ENCODE measurements at places on chromosomes 12 and 14.

- no peak for DNase-seq
Measured at GRCh38 chr12:11785712-11786111, 136.2 kb downstream of the ETV6 start.

DNA sequence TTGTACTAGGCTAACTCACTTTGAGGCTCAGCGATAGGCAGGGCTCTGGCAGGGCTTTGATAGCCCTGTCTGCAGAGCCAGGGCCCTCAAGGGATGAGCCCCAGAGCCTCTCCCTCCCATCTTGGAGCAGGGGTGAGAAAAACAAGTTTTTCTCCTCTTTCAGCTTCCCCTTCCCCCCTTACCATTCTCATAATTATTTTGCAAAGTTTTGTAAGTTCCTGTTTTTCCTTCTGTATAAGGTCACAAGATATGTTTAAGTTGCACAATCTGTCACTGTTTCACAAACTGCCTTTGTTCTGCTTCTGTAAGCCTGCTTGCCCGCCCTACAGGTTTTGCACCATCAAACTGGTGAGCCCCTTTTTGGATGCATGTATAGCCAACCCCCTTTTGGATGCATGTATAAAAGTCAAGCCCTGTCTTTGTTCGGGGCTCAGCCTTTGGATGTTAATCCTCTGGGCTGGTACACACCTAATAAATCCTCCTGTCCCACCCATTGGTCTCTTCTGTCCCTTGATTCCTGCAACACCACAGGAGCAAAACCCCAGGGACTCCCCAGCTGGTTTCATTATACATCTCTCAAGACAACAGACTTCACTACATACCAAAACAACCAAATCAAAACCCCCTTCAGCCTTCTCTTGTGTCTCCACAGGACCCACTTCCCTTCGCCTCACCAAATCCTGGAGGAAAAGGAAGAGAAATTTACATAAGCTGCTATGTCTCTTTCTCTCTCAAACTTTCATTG, 52.5 kb upstream of the RESF1 start:
- peak; percentile 85 for DNase-seq

- no peak for DNase-seq
Measured at GRCh38 chr14:47541662-47542061, 133.7 kb downstream of the MDGA2 start.

DNA sequence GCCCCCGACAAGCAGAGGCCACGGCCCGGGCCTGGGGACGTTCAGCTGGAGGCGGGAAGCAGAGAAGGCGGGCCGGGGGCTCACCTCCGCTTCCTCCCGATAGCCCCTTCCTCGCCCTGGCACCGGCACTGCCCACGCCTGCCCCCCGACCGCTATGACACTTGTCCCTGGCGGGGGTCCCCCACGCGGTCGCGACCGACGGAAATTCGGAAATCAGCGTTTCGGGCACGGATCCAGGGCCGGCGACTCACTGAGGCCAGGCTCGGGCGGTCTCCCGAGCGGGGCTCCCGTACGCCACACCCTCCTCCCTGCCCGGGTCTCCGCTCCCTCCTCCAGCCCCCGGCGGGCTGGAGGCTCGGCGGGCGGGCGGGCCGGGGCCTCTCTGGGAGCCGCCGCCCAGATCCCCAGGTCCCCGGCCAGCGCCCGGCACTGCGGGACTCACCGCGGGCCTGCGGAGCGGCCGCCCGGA, 581 bp downstream of the PITPNM2 start:
- peak; percentile 31 for DNase-seq

DNA sequence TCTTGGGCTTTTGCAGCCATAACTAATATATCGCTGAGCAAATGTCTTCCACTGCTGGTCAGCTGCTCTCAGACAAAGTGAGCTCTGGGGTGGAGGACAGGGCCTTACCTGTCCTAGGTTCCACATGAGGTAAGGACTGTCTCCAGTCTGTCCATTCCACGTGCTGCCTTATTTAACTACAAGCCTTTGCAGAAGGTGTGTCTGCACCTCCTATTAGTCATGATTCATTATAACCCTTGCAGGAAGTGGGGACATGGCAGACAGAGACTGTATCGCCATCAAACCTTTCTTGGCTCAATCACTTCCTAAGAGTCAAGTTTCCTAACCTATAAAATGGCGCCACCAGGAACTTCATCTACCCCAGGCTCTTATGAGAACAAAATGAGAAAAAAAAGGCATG, 46.9 kb downstream of the SLC25A47 start:
- DNase-seq = no peak

DNA sequence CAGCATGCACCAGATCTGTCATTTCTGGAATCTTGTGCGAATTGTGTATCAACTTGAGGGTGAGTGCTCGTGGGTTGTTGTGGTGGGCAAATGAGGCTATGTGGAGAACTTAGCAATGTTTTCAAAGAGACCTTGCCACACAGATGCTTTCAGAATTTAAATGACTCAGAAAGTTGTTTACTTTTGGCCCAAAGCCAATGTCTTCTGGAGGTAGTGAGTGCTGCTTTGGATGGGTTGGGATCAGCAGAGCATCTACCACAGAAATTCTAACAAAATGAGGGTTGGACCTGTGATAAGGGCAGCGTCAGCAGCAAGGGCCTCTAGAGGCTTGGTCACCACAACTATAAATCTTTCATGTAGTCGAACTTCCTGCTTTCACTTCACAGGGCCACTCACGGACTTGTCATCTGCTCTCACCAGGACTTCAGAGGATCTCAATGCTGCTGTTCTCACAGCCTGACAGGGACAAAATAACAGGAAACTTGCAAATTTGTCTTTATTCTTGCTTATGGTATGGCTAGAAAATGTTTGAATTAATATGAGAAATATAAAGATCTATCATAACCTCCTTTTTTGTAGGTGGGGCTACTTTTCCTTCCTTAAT, 111.4 kb downstream of the DACT1 start:
- peak; percentile 94 for DNase-seq

GRCh38 chr12:59115526-59115925, 195.2 kb upstream of the LRIG3 start:
- no peak for DNase-seq

- DNase-seq = no peak
Measured at GRCh38 chr12:113161415-113162016, 12.0 kb downstream of the CFAP73 start.

GRCh38 chr12:112354399-112354798, 27.8 kb downstream of the HECTD4 start:
- DNase-seq = no peak

DNA sequence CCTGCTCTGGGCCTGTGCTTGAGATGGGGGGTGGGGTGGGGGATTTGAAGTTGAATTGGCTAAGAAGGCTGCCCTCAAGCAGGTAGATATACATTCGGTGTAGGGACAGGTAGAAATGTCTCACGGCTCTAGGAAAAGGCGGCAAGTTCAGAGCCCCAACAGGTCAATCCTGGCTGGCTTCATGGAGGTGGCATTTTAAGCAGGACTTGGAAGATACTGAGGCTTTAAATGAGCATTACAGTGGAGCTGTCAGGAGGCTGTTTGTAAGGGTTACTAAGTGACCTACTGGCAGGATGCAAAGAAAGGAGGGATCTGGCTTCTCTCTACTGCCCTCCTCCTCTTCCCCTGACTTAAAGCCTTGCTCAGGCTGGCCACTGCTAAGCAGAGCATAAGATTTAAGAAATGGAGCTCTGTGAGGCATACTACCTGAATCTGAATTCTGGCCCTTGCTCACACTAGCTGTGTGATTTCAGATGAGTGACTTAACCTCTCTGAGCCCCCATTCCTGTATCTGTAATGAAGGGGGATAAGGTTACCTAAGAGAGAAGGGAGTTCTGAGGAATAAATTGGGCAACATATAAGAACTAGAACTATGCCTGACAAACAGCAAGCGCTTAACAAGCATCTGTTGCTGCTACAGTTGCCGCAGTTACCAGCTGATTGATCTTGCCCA, 61.6 kb downstream of the SLC24A4 start:
- no peak for DNase-seq

DNA sequence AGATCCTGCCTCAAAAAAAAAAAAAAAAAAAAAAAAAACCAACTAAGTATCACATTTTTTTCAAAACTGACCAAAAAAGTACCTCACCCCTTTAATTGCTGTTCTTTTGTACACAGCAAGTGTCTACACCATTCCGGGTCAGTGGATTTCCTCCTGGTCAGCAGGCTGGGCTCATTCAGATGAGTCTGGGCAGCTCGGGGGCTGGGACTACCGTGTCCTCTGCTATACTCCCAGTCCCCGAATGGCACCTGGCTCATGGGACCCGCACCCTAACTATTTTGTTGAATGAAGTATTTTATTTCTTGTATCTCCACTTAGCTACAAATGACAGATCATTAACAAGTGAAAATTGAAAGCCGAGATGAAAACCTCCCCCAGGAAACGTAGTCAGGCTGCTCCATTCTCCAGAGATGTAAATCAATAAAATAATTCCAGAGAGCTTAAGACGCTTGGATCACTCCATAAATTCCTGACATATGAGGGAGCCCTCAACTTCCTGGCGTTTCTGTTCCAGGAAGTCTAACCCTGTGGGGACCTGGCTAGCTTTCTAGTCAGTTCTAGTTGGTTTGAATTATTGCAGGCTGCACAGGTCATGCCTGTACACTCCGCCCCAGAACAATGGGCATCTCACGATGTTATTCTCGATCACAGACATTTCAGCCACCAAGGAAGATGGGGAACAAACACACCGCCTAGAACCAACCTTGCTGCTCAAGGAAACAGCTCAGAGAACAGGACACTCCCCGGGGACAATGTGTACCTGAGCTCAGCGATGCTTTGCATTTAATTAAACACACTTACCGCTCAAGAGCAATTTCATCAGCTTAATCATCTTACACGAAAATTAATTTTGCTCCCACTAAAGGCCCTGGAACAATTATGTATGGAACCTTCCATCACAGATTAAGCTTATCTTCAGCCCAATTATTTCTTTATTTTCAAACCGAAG, 76.3 kb downstream of the RIMBP2 start:
- no peak for DNase-seq

DNA sequence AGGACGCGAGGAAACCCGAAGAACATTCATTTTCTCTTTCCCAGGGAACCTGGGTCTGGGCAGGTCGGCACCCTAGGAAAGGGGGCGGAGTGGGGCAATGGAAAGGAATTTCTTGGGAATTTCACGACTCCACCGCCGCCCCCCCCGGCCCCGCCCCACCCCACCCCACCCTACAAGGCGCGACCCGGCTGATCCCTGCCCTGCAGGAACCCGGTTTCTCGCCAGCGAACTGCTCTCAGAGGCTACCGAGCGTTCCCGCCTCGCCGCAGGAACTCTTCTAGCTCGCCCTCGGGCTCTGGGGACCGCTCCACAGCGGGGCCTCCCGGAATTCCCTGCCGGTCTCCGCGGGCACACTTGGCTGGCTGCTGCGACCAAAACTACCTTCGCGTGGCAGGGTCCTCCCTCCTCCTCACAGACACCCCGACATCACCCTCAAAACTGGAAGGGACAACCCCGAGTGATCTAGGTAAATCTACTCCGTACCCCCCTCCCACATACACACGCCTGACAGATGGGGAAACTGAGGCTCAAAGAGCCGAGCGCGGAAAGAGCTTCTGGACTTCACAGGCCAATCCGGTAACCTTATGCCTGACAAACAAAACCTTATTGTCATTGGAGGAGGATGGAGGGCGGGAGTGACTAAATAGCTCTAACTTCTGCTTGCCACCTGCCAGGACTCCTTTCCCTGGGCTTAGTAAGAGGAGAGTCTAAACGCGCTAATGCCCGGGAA, 785 bp upstream of the ACTN1 start:
- peak; percentile 31 for DNase-seq

DNA sequence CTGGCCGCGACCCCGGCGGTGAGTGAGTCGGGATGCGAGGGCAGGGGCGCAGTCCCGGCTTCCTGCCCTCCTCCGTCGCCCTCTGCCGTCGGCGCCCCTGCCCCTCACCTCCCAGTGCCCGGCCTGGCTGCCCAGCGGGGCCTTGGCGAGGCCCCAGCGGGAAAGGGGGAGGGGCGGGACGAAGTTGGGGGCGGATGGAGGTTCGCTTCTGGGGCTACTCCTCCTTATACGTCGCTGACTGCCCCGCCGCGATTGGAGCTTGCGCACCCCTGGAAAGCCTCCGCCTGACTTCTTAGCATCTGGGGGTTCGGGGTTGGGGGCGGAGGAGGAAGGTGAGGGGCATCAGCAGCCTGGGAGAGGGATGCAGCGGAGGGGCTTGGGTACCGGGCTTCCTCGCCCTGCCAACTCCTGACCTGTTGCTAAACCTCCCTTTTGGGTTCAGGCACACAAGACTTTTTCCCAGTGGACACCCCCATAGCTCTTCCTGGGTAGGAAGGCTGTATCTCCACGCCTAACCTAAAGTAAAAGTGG, 406 bp downstream of the TMEM263 start:
- DNase-seq = peak; percentile 70

- DNase-seq = peak; percentile 19
Measured at GRCh38 chr12:28378736-28379135, 188.5 kb downstream of the CCDC91 start.

- no peak for DNase-seq
Measured at GRCh38 chr12:81417056-81417455, 339.2 kb downstream of the ACSS3 start.

DNA sequence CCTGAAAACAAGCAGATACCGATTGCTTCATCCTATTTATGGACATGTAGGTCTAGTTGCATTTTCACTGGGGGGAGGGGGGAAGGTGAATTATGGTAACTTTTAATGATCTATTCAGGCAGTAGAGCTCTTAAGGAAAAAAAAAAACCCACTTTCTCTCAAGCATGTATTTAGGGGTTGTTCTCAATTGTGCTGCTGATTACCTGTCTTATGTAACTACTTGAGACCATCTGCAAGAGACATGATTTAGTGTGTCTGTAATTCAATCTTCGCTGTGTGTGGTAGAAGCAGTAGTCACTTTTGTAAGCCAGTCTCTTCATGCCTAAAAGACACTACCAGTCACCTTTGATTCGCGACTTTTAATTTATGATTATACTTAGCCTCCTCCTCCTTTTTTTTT, 8.9 kb downstream of the CALM1 start:
- DNase-seq = no peak

GRCh38 chr12:74732826-74733225, 195.2 kb downstream of the ATXN7L3B start:
- peak; percentile 90 for DNase-seq

DNA sequence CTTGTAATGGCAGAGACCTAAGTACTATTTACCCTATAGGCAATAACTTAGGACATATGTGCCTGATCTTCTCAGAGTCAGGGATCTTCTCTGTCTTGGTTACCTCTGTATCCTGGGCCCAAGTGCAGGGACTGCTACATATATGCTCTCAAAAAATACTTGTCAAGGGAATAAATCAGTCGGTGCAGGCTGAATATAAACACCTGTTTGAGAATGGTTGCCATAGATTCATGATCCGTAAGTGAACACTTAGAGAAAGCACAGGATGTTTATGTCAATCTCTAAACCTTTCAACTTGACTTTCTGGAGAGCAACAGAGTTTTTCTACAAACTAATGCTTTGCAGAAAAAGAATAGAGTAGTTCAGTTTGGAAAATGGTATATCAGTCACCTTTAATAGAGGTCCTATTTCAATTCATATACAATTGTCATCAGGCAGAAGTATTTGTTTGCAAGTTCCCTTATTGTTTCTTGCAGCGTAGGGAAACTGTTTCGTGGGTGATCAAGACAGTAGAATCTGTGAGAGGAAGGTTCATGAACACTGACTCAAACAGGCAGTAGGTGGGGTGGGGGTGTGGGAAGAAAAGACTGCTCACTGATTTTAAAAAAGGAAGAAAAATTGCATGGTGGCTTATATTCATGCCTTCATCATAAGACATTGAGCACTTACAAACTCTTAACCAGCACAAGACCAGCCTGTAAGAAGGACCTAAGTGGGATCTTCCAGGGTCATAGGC, 6.0 kb upstream of the UBE2N start:
- DNase-seq = no peak

- DNase-seq = no peak
Measured at GRCh38 chr14:55243386-55243785, 27.8 kb upstream of the FBXO34 start.

GRCh38 chr12:121576851-121577391, 3.9 kb downstream of the KDM2B start:
- DNase-seq = peak; percentile 54

Measured in OCI-M1 (cell line).